Activated CD4-positive, alpha-beta T cell treated with anti-CD3 and anti-CD28 coated beads, Interleukin-10, Interleukin-2, amounts not matched to agents 100 ng/mL and 50 ng/mL, durations not matched to agents 16 hours and 8 hours (primary cell): ENCODE measurements at places on chromosomes 13 and 19.

DNA sequence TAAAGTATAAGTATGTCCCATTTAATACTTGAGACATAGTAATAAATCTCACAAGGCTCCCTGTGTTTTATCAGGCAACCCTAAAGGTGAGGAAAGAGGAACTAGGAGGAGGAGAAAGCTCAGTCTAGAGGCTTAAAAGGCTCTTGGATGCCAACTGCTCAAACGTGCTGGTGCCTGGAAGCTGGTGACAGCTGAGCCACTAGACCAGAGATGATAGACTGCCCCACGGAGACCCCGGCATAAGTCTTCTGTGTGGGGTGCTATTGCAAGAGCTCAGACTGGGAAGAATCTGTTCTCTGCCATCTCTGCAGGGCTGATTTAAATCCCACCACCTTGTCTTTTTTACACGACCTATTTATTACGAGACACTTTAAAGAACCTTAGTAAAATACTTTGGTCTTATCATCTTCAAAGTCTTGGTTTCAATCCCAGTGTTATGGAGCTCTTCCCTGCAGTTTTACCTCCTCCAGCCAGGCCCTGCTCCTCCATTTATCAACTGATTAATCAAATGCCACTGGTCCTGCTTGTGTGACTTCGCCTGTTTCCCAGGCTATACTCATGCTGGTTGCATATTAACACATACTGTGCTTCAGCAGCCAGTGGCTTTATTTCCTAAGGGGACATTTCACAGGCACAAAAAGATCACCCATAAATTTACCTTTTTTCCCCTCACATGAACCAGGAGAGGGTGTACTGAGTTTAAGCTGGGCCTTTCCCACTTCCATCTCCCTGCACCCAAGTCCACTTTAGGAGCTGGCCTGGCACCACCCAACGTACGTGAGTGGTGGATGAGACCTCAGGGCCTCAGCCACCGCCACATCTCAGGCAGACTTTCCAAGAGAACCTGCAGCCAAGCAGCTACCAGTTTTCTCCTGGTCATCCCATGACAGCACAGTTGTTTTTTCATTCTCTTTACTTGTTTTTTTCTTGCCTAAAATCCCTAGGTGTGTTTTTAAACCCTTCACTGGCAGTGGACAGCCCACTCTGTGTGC is 7.8 kb upstream of the ATP12A start:
- DNase-seq = no peak

DNA sequence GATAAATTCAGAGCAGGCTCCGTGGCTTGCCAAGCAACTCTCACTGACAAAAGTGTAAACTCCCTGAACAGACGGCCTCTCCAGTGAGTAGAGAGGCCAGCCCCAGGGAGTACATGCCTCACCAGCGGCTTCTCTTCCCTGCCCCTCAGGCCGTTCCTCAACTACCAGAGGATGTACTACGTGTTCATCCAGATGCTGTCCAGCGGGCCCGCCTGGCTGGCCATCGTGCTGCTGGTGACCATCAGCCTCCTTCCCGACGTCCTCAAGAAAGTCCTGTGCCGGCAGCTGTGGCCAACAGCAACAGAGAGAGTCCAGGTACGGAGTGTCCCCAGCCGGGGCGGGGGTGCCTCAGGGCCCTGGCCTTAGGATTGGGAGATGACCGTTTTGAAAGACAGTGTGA is 93.4 kb upstream of the MCF2L start:
- DNase-seq = no peak

- no peak for DNase-seq
These were observed 9.4 kb downstream of the TIMM13 start for GRCh38 chr19:2417881-2418406.

- DNase-seq = no peak
These were observed 99.4 kb downstream of the RBM26 start for GRCh38 chr13:79306650-79307049.

GRCh38 chr13:47408546-47409319 is 511.9 kb upstream of the HTR2A start:
- DNase-seq = no peak

- DNase-seq = no peak
These were observed 757 bp downstream of the FBN3 start for GRCh38 chr19:8148410-8149260.

- DNase-seq = no peak
These were observed 41.9 kb upstream of the PSG2 start for GRCh38 chr19:43124360-43124759.
